Omental fat pad (tissue), 4 donors: ENCODE measurements at places on chromosomes 3 and 15.
A peak's percentile ranks its signal among the peaks of the same experiment; 100 is the strongest.

DNA sequence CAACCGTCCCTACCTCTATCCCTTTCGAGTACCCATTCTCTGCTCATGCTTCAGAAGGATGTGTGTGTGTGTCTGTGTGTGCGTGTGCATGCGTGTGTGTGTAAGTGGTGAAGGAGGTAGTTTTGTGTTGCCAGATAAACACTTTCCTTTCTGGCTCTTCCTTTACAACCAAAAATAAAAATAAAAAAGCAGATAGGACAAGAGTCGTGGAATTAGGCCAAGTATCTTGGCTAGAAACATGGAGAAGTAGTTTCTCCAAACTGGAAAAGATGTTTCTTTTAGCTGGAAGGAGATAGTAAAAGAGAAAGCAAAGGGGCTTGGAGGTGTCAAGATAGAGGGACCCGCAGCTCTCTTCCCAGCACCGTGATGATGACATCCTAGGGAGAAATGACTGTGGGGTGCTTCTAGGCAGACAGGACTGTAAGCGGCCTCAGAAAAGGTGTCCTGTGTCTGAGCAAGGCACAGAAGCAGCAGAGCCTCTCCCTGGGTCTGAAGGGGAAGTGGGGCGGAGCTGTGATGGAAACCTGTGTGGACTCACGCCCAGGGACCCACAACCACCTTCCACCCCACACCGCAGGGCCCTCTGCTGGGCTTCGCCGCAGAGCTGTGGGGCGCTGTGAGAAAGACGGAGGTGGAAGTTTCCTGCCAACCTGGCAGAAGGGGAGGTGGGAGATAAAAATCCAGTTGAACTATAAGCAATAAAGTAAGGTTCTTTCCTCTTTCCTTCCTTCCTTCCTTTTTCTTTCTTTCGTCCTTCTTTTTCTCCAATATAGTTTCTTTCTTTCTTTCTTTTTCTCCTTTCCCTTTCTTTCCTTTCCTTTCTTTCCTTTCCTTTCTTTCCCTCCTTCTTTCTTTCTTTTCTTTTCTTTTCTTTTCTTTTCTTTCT lies 35.3 kb downstream of the MUC20 start:
- no peak for DNase-seq

DNA sequence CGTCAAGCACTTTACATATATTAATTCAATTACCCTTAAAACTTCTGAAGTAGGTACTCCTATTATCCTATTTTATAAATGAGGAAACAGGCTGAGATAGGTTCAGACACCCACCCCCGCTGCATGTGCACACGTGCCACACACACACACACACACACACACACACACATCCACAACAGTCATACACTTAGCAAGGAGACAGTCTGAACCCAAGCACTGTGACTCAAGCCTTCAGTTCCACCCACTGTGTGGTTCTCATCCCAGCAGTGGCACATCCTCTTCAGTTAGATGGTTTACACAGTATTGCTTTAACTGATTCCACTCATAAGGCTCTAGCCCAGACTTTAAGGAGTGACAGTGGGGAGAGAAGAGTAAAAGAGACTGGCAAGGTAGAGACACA lies 91.1 kb upstream of the FGF7 start:
- DNase-seq, result no peak

GRCh38 chr3:130692455-130692854 lies 54.2 kb downstream of the PIK3R4 start:
- no peak for DNase-seq

DNA sequence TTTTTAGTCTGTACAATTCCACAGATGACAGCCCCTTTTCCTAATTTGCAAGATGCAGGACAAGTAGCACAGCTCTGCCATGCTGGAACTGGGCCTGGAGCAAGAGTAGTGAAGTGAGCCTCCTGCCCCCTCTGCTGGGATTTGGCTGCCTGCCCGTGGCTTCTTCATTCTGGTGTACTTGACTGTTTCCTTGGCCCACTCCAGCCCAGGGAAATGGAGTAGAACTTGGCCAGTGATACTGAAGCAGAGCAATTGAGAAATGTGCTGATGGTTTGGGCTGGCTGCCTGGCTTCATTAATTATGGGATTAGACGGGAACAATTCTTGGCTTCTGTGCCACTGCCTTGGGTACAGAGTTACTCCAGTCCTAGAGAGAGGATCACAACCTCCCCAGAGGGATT lies 2.8 kb downstream of the GPD1L start:
- DNase-seq, result peak; percentile 32

DNA sequence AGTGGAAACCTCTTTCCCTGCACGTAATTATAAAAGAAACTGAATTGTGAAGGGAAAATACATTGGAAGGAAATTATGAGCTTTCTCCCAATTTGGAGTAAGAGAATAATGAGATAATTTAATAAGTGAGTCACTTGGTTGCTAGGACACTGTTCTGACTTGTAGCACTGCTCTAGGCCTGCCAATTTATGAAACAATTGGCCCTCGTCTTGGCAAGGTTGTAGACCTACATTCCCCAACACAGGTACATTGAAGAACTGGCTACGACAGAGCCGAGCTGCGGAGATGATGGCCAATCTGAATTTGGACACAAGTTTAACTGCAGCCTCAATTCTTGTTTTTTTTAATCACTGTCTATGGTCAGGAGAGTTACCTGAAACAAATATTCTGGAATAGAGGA lies 674.1 kb downstream of the MECOM start:
- no peak for DNase-seq

DNA sequence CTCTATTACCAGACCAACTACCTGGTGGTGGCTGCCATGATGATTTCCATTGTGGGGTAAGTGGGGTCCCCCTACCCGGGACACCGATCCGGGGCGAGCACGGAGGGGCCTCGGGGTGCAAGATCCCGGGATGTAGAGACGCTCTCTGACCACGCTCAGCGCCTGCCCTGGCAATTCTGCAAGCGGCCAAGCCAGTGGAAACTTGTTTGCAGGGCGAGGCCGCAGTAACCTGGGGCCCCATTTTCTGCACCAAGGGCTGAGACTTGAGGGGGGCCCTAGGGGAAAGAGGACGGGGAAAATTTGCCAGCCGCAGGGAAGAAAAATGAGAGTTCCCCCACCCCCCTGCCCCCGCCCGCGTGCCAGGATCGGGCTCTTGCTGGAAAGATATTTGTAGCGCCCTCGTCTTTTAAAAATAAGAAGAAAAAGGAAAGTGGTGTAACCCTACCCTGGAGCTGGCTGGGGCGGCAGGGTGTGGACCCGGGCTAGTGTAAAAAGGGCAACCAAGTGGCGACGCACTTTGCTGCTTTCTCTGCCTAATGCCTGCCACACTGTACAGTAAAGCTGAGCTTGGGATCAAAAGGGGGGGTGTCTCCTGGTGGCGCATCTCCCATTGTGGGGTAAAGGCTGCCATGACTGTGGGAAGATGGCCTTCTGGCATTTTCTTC lies 563 bp downstream of the ARL6IP5 start:
- no peak for DNase-seq

- DNase-seq, result no peak
These were observed 126.8 kb downstream of the KCNAB1 start for GRCh38 chr3:156246961-156247725.

DNA sequence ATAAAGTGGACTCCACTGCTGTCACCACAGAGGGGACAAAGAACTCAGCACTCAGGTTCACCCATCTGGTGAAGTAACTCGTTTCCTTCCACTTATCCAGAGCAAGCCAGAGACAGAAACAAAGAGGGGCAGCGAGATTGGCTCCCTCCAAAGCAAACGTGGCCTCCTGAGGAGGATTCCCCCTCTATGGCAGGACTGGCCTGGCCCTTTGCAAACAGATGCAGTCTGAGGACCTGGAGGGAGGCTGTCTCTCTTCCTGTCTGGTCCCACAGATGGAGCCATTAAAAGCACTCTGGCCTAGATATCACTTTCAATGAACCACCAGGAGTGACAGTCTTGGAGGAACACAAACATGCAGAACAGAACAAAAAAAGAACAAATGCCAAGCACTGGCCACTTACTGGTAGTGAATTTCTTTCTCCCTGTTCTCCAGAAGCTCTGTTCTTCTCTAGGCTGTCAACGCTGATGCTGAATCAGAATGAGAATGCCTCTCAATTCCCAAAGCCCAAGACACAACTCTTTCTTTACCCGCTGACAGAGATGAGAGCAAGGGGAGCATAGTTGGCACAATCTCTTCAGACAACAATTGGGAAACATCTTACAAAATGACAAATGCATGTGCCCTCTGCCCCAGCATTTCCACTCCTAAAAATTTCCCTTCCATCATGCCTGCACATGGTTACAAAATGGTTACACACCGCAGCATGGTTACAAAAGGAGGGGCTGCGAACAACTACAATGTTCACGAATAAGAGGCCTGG lies 14.3 kb downstream of the KLHL25 start:
- DNase-seq, result no peak

DNA sequence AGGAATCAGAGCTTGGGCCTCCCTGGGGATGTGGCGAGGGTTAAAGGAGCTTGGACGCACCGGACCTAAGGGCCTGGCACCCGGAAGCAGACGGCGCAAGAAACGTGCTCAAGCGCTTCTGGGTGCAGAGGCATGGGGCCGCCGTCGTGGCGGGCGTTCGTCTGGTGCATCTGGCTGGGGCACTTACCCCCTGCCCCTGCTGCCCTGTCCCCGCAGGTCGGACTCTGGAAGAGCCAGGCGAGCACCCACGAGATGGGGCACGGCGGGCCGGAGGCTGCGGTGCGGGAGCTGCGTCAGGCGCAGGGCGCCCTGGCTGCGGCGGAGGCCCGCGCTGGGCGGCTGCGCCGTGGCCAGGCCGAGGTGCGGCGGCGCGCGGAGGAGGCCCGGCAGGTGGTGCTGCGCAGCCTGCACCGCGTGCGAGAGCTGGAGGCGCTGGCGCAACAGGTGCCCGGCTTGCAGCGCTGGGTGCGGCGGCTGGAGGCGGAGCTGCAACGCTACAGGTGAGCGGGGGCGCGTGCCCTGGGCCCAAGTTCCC lies 2.5 kb downstream of the EFCC1 start:
- DNase-seq, result no peak

DNA sequence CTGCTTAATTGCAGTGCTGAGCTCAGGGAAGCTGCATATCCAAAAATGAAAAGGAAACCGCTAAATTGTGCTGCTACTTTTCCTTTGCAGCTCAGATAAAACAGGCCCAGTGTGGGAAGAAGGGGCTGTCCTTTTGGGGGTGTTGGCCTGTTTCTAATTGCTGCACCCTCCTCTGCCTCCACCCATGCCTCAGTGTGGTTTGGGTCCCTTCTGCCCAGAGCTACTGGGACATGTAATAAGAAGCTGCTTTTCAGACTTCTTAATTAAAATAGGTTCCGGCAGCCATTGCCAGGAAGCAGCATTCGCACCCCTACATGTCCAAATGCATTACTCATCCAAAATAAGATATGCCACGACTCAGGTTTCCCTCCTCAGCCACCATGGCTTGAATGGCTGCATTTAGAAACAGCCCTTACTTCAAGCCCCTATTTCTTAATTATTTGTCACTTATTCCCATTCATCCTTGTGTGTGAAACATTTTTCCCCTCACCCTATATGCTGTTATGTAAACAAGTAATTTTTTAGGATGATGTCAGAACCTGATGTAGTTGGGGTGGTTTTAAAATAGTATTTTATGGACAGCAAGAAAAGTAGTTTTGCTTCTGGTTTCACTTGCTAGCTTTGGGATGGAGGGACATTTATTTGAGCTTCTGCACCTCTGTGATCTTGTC lies 235.9 kb upstream of the CTDSPL start:
- no peak for DNase-seq

- DNase-seq, result no peak
These were observed at the start of gene PLA1A for GRCh38 chr3:119597548-119598288. Gene PLA1A, plus strand, starts transcription at chr3:119597885. Its CDS starts 29 bp downstream, at chr3:119597914.

GRCh38 chr15:72033285-72033684 lies 84.7 kb downstream of the MYO9A start:
- DNase-seq, result no peak

DNA sequence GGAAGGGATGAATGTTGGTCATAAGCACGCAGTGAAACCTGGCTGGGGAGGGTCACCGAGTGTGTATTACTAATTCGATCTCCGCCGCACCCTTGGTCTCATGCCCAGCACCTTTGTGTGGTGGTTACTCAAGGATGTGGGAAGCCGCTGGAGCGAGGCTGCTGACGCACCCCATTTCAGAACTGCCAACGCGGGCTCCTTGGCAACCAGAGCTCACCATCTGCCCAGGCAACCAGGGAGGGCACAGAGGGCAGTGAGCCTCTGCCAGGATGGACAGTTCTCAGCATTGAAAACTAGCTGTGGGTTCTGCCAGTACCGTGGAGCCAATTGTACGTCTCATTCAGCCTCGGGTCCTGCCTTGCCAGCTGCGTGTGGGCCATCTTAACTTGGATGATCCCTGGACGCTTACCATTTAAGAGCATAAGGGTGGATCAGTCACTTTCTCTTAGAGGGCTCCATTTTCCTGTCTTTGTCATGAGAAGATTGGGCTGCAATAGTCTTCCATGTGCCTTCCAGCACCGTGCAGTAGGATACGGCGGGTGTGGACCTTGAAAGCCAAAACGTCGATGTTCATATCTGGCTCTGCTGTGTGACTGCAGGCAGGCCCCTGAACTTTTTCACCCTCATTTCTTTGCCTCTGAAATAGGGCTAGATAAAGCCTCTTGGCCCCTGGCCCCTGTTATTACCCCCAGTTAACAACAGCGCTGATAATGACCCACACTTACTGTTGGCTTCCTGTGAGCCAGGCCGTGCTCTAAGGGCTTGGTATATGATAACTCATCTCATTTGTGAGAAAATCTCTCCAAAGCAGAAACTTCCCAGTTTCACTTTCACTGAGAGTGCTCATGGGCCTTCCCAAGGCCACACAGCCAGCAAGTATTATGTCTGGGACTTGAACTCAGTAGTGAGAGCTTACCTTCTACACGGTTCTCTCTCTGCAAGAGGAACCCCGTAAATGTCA lies 238.8 kb downstream of the OPA1 start:
- no peak for DNase-seq

- DNase-seq, result no peak
These were observed 140.5 kb upstream of the TPM1 start for GRCh38 chr15:62901909-62902546.

GRCh38 chr15:51390241-51390965 lies 48.9 kb downstream of the GLDN start:
- DNase-seq, result no peak

- DNase-seq, result no peak
These were observed 65.2 kb downstream of the NR2F2 start for GRCh38 chr15:96395687-96396086.

GRCh38 chr3:118332699-118333098 lies 701.9 kb downstream of the IGSF11 start:
- no peak for DNase-seq

DNA sequence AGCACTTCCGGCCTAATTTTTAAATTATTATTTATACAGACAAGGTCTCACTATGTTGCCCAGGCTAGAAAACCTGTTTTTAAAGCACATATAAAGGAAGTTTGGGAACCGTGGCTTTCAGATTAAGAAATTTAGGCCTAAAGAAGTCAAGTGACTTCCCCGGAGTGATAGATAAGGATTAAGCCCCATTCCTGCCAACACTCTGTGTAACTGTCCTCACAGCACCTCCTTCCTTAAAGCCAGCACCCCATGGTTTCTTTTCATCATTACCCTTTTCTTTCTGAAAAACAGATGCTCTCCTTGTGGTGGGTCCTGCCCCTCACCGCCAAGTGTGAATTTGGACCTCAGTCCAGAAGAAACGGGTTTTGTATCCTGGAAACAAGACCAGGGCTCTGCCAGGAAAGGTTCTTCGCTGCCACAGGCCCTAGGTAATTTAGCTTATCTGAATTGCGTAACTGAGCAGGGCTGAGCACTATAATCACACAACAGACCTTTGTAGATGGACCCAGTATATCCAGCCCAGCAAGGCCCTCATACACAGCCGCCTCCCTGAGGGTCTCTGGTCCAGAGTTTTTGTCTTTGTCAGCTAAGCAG lies 231.3 kb downstream of the PLCL2 start:
- no peak for DNase-seq

- DNase-seq, result no peak
These were observed 215.3 kb downstream of the ROBO2 start for GRCh38 chr3:77254967-77255831.
